ENCODE measurements at places on chromosomes 16 and 17. TPM values are rescaled to one million over a fixed set of nuclear protein-coding genes. Genes with fewer than 3 reads are reported as not detected.

The BCL6B gene
- total RNA-seq = 4.9 TPM

The C16orf74 gene
- not detected for total RNA-seq

The TMIGD1 gene
- not detected for total RNA-seq

The CCL5 gene
- 10.7 TPM for total RNA-seq

The TSNAXIP1 gene
- 1.8 TPM for total RNA-seq

The HYDIN gene
- total RNA-seq = 1.9 TPM

The TNRC6C gene
- 5.1 TPM for total RNA-seq

DNA sequence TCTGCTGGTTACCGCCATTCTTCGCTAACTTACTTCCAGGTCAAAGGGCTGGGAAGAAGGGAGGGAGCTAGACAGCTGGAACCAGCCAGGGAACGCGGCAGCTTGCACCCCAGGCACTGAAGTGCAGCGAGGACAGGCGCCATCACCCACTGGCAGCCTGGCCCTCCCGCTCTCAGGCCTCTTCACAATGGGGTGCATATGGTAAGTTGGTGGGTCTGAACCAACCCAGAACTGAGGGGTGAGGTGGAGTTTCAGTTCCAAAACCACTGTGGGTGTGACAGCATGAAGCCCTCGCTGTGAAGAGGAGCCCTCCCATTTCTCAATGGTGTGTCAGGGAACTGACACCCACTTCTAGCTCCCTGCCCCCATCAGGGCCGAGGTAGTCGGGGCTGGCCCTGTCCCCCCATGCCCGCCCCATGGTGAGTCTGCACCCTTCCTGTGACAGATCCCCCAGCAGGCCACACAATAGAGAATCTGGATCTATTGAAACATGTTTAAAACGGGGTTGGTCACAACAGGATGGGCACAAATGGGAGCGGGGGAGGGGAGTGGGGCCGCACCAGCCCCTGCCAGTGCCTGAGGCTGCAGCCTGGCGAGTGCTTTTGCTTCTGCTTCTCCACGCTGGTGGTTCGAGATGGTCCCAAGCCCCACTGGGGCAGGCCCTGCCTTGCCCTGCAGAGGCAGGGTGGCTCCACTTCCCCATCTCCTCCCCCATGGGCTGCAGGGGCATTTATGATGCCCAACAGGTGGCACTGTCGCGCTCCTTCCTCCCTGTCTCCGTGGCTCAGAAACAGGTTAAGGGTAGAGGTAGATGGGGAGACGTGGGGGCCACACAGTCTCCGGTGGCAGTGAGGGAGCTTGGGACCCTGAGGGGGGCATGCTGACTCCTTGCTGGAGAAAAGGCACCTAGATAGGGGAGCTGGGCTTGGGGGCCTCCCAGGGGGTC is 2.3 kb downstream of the LIMD2 start:
- peak; percentile 47 for DNase-seq
- H3K27me3 ChIP-seq = no peaks in the 10 kb centered on the region
- peaks cover 15% of the 10 kb centered on the region for H3K4me1 ChIP-seq
- H3K27ac ChIP-seq = no peak overlapping the region

DNA sequence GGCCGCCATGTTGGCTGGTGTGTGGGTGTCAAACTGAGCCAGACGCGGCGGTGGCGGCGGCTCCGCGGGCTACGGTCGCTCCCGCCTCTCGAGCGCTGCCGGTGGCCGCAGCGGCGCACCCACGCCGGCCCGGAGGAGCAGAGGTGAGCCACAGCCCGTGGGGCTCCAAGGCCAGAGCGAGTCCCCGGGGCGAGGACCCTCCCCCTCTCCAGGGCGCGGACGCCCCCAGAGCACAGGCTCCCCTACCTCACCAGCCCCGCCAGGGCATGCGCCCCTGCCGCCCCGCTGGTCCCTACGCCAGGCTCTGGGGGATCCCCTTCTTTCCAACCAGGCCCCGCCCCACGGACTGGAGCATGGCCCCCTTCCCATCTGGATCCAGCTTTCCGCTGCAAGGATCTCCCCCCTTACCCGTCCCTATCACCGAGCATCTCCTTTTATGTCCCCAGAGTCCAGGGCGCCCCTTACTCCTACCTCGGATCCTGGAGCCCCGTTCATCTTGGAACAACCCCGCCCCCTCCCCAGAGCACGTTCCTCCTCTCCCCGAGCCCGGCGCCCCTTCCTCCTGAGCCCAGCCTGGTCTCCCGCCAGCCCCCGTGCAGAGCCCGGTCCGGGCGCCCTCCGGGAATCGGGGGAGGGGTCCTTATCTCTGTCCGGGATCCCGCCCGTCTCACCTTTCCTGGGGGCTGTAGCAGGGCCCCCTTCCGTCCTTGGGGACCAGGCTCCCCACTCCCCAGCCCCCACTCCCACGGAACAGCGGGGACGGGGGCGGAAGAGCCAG is 412 bp downstream of the EPN2 start:
- H3K36me3 ChIP-seq = no peaks in the 10 kb centered on the region
- H3K4me3 ChIP-seq = peak overlapping the region; percentile 99
- no peaks in the 10 kb centered on the region for H3K27me3 ChIP-seq
- H3K4me1 ChIP-seq = no peaks in the 10 kb centered on the region
- peak overlapping the region; percentile 89 for H3K27ac ChIP-seq

GRCh38 chr17:59733697-59734096 is 26.2 kb downstream of the VMP1 start:
- H3K4me3 ChIP-seq = no peak overlapping the region
- H3K27ac ChIP-seq = no peak overlapping the region
- no peaks in the 10 kb centered on the region for H3K27me3 ChIP-seq
- no peaks in the 10 kb centered on the region for H3K36me3 ChIP-seq
- H3K4me1 ChIP-seq = no peaks in the 10 kb centered on the region

- no peaks in the 10 kb centered on the region for H3K27me3 ChIP-seq
- H3K27ac ChIP-seq = no peak overlapping the region
- H3K4me1 ChIP-seq = peaks cover 57% of the 10 kb centered on the region
- H3K4me3 ChIP-seq = no peak overlapping the region
- no peak for DNase-seq
These were observed 14.8 kb downstream of the SNTB2 start for GRCh38 chr16:69201787-69202186.

- DNase-seq = no peak
- H3K27ac ChIP-seq = no peak overlapping the region
- no peaks in the 10 kb centered on the region for H3K27me3 ChIP-seq
- no peak overlapping the region for H3K4me3 ChIP-seq
- H3K36me3 ChIP-seq = no peaks in the 10 kb centered on the region
- no peaks in the 10 kb centered on the region for H3K4me1 ChIP-seq
These were observed 255.5 kb downstream of the XYLT1 start for GRCh38 chr16:17215306-17215705.

DNA sequence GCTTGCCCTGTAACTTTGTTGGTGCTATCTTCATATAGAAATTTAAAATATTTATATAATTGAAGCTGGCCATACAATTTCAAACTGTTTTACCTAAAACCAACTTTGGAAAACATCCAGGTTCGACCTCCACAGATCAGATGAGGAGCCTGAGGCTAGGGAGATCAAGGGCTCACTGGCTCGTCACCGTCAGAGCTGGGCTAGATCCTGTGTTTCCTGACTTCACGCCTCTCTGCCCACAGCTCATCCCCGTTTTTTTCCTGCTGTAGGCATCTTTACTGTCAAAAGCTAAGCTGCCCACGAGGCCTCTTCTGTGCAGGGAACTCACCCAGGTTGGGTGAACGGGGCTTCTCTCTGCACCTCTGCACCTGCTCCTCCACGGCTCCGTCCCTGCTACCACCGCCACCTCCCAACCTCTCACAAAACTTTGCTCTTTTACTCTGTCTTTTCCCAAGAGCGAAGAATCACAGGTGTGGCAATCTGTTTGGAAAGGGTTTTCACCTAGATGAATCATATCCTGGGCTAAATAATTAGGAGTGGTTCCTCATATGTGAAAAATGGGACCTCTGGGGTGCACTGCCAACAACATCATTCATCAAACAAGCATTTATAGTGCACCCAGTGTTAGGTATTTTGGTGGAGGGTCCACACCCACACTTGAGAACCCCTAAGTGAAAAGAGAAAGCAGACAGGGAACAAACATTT is 24.8 kb upstream of the KDM6B start:
- peaks cover 7% of the 10 kb centered on the region for H3K27me3 ChIP-seq
- H3K36me3 ChIP-seq = no peaks in the 10 kb centered on the region
- no peak overlapping the region for H3K27ac ChIP-seq
- H3K4me3 ChIP-seq = no peak overlapping the region
- no peak for DNase-seq
- H3K4me1 ChIP-seq = no peaks in the 10 kb centered on the region

DNA sequence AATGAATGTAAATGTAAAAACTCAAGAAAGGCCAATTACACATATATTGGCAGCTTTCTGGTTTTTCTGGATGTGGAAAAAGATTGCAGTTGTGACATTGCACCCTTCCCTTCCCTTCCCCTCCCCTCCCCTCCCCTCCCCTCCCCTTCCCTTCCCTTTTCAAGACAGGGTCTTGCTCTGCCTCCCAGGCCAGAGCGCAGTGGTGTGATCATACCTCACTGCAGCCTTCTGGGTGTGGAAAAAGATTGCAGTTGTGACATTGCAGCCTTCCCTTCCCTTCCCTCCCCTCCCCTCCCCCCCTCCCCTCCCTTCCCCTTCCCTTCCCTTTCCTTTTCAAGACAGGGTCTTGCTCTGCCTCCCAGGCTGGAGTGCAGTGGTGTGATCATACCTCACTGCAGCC is 41.7 kb downstream of the PIK3R5 start:
- no peaks in the 10 kb centered on the region for H3K27me3 ChIP-seq
- peak overlapping the region; percentile 43 for H3K27ac ChIP-seq
- no peaks in the 10 kb centered on the region for H3K4me1 ChIP-seq
- no peak for DNase-seq
- no peaks in the 10 kb centered on the region for H3K36me3 ChIP-seq

- DNase-seq = no peak
- no peaks in the 10 kb centered on the region for H3K27me3 ChIP-seq
- H3K27ac ChIP-seq = no peak overlapping the region
- H3K4me1 ChIP-seq = no peaks in the 10 kb centered on the region
These were observed 72.9 kb upstream of the CHMP6 start for GRCh38 chr17:80918731-80919130.

DNA sequence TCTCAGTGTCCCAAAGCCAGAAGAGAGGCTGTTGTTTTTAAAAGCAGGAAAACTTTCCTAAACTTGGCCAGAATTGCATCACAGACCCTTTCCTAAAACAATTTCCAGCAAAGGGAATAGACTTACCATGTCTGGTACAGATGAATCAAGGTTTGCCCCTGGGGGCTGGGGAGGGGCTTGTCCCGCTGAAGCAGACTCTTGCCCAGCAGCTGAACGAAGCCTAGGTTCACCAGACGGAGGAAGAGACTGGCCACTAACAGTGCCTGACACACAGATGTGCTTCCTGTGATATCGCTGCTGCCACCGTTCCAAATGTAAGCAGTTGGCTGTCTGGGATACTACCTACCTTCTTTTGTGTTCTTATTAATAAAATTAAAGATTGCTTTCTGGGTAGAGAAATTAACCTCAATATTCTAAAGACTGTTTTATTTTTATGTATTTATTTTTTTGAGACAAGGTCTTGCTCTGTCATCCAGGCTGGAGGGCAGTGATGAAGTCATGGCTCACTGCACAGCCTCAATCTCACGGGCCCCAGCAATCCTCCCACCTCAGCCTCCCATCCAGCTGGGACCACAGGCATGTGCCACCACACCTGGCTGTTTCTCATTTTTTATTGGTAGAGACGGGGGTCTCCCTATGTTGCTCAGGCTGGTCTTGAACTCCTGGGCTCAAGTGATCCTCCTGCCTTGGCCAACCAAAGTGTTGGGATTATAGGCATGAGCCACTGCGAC is 13.5 kb downstream of the PRCD start:
- H3K4me1 ChIP-seq = peaks cover 22% of the 10 kb centered on the region
- H3K4me3 ChIP-seq = no peak overlapping the region
- no peaks in the 10 kb centered on the region for H3K36me3 ChIP-seq
- no peak overlapping the region for H3K27ac ChIP-seq

- H3K4me3 ChIP-seq = no peak overlapping the region
- no peaks in the 10 kb centered on the region for H3K27me3 ChIP-seq
- no peaks in the 10 kb centered on the region for H3K4me1 ChIP-seq
- H3K27ac ChIP-seq = no peak overlapping the region
- no peak for DNase-seq
These were observed 274.2 kb upstream of the MYOCD start for GRCh38 chr17:12391468-12391867.

- no peak overlapping the region for H3K27ac ChIP-seq
- no peaks in the 10 kb centered on the region for H3K4me1 ChIP-seq
- H3K4me3 ChIP-seq = no peak overlapping the region
- H3K27me3 ChIP-seq = peaks cover 40% of the 10 kb centered on the region
- H3K36me3 ChIP-seq = no peaks in the 10 kb centered on the region
- DNase-seq = no peak
These were observed 7.1 kb downstream of the UTS2R start for GRCh38 chr17:82378741-82379021.

DNA sequence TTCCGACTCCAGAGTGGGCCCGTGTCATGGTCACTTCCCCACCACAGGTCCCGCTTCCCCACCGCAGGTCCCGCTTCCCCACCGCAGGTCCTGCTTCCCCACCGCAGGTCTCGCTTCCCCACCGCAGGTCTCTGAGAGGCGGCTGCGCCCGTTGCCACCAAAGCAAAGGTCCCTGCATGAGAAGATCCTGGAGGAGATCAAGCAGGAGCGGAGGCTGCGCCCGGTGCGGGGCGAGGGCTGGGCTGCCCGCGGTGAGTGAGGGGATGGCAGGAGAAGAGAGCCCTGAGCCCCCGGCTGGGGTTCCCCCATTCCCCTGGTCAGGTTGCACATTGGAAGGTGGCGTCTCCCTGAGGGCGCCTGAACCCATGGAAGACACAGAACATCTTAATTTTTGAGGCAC is 17.4 kb upstream of the TCF25 start:
- H3K27ac ChIP-seq = no peak overlapping the region
- no peaks in the 10 kb centered on the region for H3K4me1 ChIP-seq
- H3K27me3 ChIP-seq = no peaks in the 10 kb centered on the region
- H3K4me3 ChIP-seq = no peak overlapping the region
- DNase-seq = no peak

GRCh38 chr17:50642722-50643656 is 8.3 kb downstream of the ABCC3 start:
- no peaks in the 10 kb centered on the region for H3K36me3 ChIP-seq
- H3K4me3 ChIP-seq = no peak overlapping the region
- H3K27ac ChIP-seq = peak overlapping the region; percentile 49
- peaks cover 59% of the 10 kb centered on the region for H3K4me1 ChIP-seq

DNA sequence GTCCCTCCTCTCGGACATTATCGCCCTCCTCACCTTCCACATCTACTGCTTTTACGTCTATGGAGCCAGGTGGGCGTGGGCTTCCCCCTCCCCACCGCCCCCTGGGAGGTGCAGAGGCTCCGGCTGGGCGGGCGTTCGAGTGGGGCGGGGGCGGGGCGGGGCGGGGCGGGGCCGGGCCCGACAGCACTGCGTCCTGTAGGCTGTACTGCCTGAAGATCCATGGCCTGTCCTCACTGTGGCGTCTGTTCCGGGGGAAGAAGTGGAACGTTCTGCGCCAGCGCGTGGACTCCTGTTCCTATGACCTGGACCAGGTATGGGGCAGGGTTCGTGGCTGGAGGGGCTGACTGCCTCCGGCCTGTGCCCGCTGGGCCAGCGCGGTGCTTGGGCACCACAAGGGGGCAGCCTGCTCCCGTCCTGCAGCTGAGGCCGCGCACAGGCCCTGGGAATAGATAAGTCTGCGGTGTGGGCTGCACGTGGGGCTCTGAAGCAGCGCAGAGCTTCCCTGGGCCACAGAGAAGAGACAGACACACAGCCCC is 9.2 kb downstream of the PIGQ start:
- peaks cover 21% of the 10 kb centered on the region for H3K36me3 ChIP-seq
- no peak overlapping the region for H3K27ac ChIP-seq
- peak; percentile 88 for DNase-seq
- no peaks in the 10 kb centered on the region for H3K4me1 ChIP-seq

Data from adrenal gland (tissue), 19 donors.